ENCODE measurements at places on chromosomes 11 and 22.

GRCh38 chr11:43250309-43250708, 61.5 kb upstream of the API5 start:
- DNase-seq: no peak

- DNase-seq: no peak
Observed at GRCh38 chr22:38137876-38138687, 27.6 kb upstream of the BAIAP2L2 start.

GRCh38 chr11:27914080-27914479, 193.9 kb downstream of the KIF18A start:
- no peak for DNase-seq

GRCh38 chr22:50082961-50083461, 2.2 kb downstream of the MLC1 start:
- DNase-seq: no peak

- DNase-seq: no peak
Observed at GRCh38 chr11:19721176-19721575, 8.5 kb downstream of the NAV2 start.

DNA sequence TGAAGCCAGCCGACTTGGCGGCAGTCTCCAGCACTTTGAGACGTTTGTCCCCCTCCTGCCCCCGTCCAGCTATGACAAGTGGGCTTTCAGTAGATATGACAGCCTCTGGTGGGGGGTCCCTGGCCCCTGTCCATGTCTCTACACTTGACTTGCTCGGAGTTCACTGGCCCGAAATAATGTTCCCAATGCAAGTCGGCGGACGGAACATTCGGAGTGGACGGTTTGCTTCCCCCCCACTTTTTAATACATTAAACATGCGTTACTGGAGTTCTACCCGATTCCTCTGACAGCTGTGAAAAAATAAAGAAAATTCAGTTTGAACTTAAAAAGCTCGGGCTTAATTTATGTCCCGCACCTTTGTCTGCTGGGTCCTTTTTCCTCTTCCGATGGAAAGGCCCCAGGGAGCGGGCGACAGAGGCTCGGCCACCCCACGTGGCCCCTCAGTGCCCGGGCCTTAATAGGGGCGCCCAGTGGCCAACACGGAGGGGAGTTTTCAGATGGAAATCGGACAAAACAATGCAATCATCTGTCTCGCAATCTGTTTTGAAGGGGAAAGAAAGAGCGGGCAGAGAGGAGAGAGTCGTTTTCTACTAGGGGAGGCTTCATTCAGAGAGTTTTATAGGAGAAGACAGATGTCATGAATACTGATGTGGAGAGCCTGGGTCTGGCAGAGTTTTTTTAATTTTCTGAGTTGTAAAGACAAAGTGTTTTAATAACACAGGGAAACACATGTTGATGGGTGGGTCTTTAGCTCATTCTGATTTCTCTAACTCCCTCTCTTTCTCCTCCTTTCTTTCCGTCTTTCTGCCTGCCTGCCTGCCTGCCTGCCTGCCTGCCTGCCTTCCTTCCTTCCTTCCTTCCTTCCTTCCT, 50.2 kb downstream of the SMIM38 start:
- DNase-seq: no peak

DNA sequence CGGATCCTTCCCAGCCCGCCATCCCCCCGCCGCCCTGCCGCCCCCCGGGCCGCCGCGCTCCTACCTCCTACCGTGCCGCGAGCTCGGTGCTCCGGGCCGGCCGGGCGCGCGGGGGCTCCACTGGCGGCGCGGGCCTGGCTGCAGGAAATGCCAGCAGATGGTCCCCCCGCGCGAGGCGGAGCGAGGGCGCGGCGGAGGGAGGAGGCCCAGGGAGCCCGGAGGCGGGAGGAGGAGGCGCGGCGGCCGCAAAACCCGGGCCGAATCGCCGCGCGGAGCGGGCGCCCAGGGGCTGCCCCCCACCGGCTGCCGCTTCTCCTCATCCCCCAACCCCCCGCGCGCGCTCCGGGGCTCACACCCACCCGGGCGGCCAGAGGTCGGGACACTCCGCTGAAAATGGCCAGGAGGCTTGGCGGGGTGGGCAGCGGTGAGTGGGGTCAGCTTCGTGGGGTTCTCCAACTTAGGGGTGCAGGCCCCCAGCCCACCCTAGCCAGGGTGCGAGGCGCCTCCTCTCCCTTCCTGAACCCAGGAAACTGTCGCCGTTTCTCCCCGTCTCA, at the start of gene OSBPL5:
Gene OSBPL5, minus strand, starts transcription at position 159 of the 554 bp plus-strand sequence. CDS start 36,162 bp downstream, outside the sequence.
- peak; percentile 24 for DNase-seq

- no peak for DNase-seq
Observed at GRCh38 chr11:92659793-92660192, 309.7 kb upstream of the MTNR1B start.

GRCh38 chr11:19714387-19715363, 2.0 kb downstream of the NAV2 start:
- no peak for DNase-seq

- no peak for DNase-seq
Observed at GRCh38 chr11:30992513-30992849, 377.1 kb downstream of the DCDC1 start.

- DNase-seq: no peak
Observed at GRCh38 chr22:21628386-21629254, 1.2 kb downstream of the YDJC start.

DNA sequence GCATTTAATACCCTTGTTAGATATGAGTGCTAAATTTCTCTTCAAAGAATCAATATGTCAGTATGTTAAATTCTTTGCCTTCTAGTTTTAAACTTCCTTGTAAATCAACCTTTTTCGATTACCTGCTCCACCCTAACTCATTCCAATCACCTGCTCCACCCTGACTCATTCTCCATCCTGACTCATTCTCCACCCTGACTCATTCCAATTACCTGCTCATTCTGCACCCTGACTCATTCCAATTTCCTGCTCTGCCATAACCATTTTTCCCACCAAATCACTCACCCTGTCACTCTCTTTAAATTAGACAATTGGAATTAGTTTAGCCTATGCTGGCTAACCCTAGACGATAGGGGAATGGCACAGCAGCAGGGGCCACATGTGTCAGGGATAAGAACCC, 519.5 kb upstream of the LRRC4C start:
- no peak for DNase-seq

- no peak for DNase-seq
Observed at GRCh38 chr11:59918987-59919589, 19.1 kb upstream of the OOSP1 start.

GRCh38 chr11:43751726-43752125, 71.2 kb downstream of the HSD17B12 start:
- no peak for DNase-seq

DNA sequence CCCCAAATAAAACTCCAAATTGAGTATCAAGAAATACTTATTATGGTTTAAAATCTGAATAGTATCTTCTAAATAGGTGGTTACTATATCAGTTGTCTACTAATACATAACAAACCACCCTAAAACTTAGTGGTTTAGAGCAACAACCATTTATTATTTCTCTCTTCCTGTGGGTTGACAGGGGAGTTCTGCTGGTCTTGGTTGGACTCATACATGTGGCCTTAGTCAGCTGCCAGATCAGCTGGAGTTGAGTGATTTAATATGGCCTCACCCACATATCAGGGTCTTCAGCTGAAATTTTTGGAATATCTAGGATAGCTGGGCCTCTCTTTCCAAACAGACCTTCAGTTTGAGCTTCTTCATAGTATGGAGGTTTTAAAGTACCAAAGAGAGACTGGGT, 34.5 kb downstream of the C11orf65 start:
- peak; percentile 64 for DNase-seq

GRCh38 chr22:23037429-23038333, 32.6 kb upstream of the GNAZ start:
- no peak for DNase-seq

DNA sequence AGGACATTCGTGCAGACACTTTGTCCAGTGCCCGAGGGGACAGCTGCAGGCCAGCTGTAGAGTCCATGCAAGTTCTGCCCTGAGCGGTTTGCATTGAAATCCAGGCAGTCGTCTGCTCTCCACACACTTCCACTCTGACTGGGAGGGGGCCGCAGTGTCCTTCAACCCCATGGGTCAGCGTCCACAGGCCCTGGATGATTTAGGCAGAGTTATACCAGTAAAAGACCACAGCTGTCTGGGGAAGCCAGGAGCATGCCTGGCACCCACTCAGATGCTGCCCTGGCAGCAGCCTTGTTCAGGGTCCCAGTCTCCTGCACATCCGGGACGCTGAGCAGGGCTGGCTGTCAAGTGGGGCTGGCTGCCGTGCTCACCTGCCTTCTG, 26.5 kb downstream of the KRTAP5-5 start:
- DNase-seq: no peak

GRCh38 chr22:43554259-43554636, 142.4 kb downstream of the MPPED1 start:
- no peak for DNase-seq

- DNase-seq: no peak
Observed at GRCh38 chr22:38524429-38524828, 18.3 kb upstream of the DDX17 start.

DNA sequence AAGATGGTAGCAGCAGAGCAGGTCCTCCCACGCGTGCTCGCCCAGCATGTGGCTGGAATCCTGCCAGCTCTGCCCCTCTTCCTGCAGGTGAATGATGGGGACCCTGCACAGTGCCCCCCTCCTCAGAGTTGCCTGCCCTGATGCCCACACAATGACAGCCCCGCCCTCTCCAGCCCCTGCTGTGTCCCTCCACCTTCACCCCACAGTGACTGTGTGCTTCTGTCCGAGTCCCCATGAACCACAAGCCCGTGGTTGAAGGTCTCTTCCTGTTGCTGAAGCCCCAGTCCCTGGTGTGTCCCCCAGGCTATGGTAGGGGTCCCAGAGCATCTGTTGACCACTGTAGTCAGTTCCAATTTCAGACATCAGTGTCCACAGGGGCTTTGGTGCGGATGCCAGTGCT, 71.0 kb downstream of the BRD1 start:
- DNase-seq: no peak

GRCh38 chr22:27896245-27896644, 22.8 kb downstream of the PITPNB start:
- no peak for DNase-seq

DNA sequence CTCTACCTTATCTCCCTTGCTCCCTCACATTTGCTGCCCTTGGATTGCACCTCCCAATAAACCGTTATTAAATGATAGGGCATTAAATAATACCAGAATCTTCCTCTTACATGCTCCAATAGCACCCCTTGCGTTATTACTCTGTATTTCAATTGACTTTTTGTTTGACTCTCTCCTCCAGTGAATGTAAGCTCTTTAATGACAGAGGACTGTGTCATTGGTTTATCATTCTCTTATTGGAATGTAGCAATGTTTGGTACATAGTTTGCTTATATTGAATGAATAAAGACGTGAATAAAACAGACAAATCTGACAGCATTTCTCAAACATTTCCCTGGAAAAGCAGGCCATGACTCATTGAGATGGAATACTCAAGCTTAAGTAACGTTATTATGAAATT, 8.7 kb upstream of the MPEG1 start:
- DNase-seq: peak; percentile 50

- no peak for DNase-seq
Observed at GRCh38 chr22:33772745-33773144, 147.5 kb downstream of the LARGE1 start.

GRCh38 chr11:30046578-30046945, 29.7 kb upstream of the KCNA4 start:
- no peak for DNase-seq

GRCh38 chr11:24748261-24748660, 251.4 kb downstream of the LUZP2 start:
- no peak for DNase-seq

DNA sequence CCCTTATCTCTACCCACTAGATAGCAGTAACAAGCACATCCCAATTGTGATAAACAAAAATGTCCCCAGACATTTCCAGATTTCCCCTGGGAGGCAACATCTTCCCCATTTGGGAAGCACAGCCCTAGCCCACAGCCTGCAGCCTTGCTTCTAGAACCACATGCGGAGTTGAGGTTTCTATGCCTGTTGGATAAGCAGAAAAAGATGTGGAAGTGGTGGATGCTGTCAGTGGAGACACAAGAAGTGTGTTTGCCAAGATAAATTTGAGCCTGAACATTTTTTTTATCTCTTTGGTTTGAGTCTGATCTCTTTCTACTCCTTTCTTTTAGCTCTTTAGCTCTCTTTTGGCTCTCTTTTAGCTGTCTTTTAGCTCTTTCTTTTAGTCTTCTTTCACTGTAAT, 884.5 kb downstream of the NTM start:
- peak; percentile 20 for DNase-seq

GRCh38 chr22:45344334-45344733, 34.6 kb downstream of the FAM118A start:
- DNase-seq: no peak

GRCh38 chr11:64071849-64072248, 36.1 kb downstream of the FLRT1 start:
- no peak for DNase-seq

GRCh38 chr11:14082338-14082737, 119.8 kb downstream of the SPON1 start:
- no peak for DNase-seq

GRCh38 chr22:33461698-33462434, 403.7 kb upstream of the SYN3 start:
- no peak for DNase-seq

GRCh38 chr11:33290319-33290718, 33.1 kb downstream of the HIPK3 start:
- no peak for DNase-seq

GRCh38 chr22:36860017-36860416, 789 bp upstream of the NCF4 start:
- no peak for DNase-seq

DNA sequence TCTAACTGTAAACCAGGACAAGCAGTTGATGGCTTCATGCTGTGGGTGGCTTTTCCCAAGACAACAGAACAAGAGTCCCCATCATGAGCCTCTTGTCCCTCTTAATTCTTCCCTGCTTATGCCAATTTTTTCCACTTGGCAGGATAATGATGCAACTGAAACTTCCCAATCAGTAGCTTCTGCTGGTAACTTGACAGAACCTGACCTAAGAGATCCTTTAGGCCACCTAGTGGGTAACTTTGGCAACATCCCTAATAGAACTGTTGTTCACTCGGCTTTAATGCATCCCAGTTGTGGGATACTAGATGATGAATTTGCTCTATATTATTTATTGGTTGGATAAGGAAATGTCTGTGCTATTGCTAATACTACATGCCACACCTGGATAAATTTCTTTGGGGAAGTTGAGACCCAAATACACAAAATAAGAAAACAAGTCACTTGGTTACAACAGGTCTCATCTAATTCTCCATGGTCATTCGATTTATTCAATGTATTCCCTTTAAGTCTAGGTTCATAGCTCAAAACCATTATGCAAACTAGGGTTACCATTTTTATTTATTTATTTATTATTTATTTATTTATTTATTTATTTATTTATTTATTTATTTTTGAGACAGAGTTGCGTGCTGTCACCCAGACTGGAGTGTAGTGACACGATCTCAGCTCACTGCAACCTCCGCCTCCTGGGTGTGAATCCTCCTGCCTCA, 41.4 kb upstream of the NFAM1 start:
- DNase-seq: peak; percentile 26

Data from fibroblast of skin of left biceps (primary cell).